ENCODE measurements at places on chromosomes 5 and 9. TPM values are rescaled to one million over a fixed set of nuclear protein-coding genes. Genes with fewer than 3 reads are reported as not detected.

DNA sequence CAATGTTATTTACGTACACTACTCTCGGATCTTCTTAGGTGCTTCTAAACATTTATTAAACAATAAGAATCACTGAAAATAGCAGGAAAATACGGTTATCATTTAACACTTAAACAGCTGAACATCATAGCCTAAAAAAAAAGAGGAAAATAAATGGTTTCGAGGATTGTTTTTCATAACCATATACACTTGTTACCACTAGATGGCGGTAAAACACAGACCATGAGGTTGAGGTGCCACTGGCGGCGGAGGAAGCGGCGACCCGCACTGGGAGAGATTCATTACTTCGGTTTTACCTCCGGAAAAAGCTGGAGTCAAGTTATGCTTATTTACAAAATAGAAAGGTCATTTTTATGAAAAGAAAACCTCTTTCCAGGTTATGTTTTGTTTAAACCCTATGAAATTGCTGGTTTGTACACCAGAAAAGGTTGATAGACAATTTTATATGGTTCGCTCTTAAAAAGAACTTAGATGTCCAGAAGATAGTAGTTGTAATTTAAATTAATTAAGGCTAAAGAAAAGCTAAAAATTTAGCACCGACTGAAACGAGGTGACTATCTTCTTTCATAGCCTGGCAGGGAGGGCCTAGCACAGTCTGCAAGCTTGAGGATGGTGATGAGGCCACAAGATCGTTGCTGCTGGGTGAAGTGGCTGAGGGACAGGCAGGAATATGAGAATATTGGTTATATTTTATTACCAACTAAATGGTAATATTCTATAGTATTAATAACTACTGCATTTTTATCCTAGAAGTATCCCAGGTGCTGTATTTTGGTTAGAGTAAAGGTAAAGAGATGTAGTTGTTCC, 605.7 kb downstream of the RAB3C start:
- peak; percentile 81 for DNase-seq

DNA sequence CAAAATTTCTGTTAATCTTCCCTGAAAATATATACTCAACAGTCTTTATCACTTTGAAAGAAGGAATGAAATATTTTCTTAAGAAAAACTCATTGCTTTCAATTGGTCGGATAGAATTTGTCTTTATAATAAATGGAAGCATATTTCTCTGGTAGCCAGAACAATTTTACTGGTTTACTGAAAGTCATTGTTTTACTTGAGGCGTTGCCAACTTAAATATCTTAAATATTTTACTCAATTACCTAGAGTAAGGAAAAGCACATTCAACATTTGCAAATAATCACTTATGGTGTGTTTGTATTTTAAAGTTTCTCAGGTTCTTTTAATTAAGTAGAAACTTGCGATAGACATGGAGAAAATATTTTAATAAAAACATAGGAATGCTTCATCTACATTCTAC, 1181.7 kb downstream of the EFNA5 start:
- no peak for DNase-seq

DNA sequence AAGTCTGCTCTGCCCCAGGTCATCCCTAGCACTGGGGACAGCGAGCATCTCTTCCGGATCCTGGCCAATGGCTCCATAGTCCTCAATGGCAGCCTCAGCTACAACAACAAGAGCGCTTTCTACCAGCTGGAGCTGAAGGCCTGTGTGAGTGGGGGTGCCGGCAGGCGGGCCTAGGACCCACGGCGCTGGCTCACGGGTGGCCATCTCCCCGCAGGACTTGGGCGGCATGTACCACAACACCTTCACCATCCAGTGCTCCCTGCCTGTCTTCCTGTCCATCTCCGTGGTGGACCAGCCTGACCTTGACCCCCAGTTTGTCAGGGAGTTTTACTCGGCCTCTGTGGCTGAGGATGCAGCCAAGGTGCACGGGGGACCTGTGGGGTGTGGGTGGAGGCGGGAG, 25.9 kb downstream of the CDHR2 start:
- no peak for DNase-seq

GRCh38 chr9:16289639-16290038, 580.8 kb downstream of the BNC2 start:
- DNase-seq, result no peak

Gene PCDHGB2
- total RNA-seq, result 2.1 TPM

- DNase-seq, result no peak
Observed at GRCh38 chr5:64603676-64604075, 86.6 kb upstream of the SHISAL2B start.

Gene CAMLG
- total RNA-seq, result 24.2 TPM

Measured in endodermal cell (in vitro differentiated cells).